Osteoblast (primary cell): ENCODE measurements at places on chromosomes 3 and 15. TPM values are rescaled to one million over a fixed set of nuclear protein-coding genes. Genes with fewer than 3 reads are reported as not detected.

- H3K4me1 ChIP-seq, result no peaks in the 10 kb centered on the region
- H3K36me3 ChIP-seq, result peaks cover 8% of the 10 kb centered on the region
- DNase-seq, result no peak
- H3K27ac ChIP-seq, result no peak overlapping the region
- peaks cover 24% of the 10 kb centered on the region for H3K27me3 ChIP-seq
These were observed 13.2 kb downstream of the PLA2G4B start for GRCh38 chr15:41851755-41852370.

- H3K27ac ChIP-seq, result peak overlapping the region; percentile 51
- H3K36me3 ChIP-seq, result no peaks in the 10 kb centered on the region
- DNase-seq, result peak; percentile 95
- peaks cover 55% of the 10 kb centered on the region for H3K4me1 ChIP-seq
These were observed 835 bp downstream of the STOML1 start for GRCh38 chr15:73991260-73991659.

DNA sequence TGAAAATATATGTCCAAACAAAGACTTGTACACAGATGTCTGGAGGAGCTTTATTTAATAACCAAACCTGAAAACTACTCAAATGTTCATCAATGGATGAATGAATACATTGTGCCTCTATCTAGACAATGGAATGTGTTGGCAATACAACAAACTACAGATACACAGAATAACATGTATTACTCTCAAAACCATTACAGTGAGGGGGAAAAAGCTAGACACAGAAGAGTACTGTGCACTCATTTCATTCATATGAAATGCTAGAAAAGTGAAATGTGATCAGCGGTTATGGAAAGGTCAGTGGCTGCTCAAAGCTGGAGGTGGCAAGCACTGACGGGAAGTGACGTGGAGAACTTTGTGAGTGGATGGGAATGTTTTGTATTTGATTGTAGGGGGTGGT is 13.2 kb downstream of the STOML1 start:
- no peak overlapping the region for H3K27ac ChIP-seq
- DNase-seq, result no peak
- no peak overlapping the region for H3K4me3 ChIP-seq

DNA sequence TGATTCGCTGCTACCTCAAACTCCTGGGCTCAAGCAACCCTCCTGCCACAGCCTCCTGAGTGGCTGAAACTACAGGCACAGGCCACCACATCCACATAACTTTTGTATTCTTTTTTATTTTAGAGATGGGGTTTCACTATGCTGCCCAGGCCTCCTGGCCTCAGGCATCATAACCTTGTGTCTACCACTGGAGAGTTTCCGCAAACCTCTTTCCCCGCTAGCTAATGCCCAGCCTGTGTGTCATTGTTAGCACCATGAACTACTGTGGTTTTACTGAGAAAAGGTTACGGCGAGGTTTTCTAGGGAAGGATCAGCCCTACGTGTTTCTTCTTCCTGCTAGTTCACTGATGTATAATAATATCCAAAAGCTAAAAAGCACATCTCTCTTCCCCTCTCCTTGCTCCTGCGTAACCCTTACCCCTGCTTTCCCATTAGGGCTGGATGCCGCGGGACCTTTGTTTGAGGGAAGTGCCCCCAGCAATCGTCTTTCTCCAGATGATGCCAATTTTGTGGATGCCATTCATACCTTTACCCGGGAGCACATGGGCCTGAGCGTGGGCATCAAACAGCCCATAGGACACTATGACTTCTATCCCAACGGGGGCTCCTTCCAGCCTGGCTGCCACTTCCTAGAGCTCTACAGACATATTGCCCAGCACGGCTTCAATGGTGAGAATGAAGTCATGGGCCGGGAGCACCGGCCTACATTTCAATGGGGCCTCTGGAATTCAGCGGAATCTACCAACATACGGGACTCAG is 113.7 kb downstream of the LIPC start:
- H3K27me3 ChIP-seq, result peaks cover 18% of the 10 kb centered on the region
- no peaks in the 10 kb centered on the region for H3K36me3 ChIP-seq
- H3K4me1 ChIP-seq, result peaks cover 20% of the 10 kb centered on the region

DNA sequence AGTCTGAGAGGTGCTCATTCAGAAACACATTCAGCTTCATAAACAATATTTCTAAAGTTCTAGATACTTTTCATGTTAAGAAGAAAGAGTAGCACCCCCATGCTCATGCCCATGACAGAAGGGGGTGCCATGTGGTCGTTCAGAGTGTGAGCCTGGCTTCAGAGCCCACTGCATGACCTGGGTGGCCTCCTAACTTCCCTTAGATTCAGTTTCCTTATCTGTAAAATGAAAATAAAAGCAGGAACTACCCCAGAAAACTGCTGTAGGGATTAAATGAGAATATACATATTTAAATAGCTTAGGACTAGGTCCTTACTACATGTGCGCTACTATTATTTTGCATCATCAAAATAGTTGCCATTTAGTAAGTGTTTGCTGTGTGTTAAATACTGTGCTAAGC is 69.2 kb downstream of the ABHD5 start:
- DNase-seq, result no peak
- peaks cover 24% of the 10 kb centered on the region for H3K4me1 ChIP-seq
- no peaks in the 10 kb centered on the region for H3K36me3 ChIP-seq
- H3K4me3 ChIP-seq, result no peak overlapping the region
- peak overlapping the region; percentile 87 for H3K27ac ChIP-seq

GRCh38 chr3:38028621-38029361 is 651 bp downstream of the PLCD1 start:
- H3K4me1 ChIP-seq, result peaks cover 36% of the 10 kb centered on the region
- no peaks in the 10 kb centered on the region for H3K36me3 ChIP-seq
- H3K27me3 ChIP-seq, result no peaks in the 10 kb centered on the region
- peak overlapping the region; percentile 82 for H3K4me3 ChIP-seq

Gene GAP43
- 2.1 and 3.6 TPM in 2 replicates for total RNA-seq

Gene MNS1
- 2.2 and 2.9 TPM in 2 replicates for total RNA-seq

Gene PAK6
- total RNA-seq, result not detected in 2 replicates
